ENCODE measurements at places on chromosomes 16 and 17.

- DNase-seq: no peak
Measured at GRCh38 chr17:30170415-30170987, 53.9 kb downstream of the NSRP1 start.

DNA sequence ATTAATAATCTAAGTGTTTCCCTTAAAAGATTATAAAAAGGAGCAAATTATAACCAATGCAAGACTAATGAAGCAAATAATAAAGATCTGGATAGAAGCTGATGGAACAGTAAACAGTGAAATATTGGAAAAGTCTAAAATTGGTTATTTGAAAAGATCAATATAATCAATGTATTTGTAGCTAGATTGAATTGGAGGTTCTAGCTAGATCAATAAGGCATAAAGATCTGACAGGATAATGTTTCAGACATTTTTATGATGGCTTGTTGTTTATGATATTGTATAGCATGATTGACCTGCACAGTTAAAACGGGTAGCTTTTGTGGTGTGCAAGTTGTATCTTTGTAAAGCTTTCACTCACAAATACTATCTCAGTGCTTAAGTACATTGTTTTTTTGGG lies 245.3 kb downstream of the BCAS3 start:
- no peak for DNase-seq

- DNase-seq: no peak
Measured at GRCh38 chr16:12231666-12232065, 255.1 kb downstream of the SNX29 start.

DNA sequence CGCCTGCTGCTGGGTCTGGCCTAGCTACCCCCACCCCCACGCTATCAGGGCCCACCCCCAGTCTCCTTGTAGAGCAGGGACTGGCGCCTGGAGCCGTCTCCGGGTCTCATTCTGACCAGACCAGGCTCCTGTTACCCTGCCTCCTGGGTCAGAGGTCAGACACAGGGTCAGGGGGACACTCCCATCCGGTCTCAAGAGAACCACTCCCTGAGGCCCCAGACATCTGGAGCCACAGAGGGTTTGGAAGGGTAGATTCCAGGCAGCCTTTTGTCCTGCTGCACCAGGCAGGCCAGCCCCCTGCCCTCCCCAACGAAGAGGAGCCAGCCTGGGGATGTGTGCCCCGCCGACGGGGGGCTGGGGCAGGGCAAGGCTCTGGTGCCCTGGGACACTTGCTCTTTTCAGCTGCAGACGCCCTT lies 944 bp upstream of the WFIKKN1 start:
- DNase-seq: no peak

GRCh38 chr16:12146966-12147365 lies 170.4 kb downstream of the SNX29 start:
- no peak for DNase-seq

- no peak for DNase-seq
Measured at GRCh38 chr17:53137869-53138268, 684.9 kb upstream of the KIF2B start.

DNA sequence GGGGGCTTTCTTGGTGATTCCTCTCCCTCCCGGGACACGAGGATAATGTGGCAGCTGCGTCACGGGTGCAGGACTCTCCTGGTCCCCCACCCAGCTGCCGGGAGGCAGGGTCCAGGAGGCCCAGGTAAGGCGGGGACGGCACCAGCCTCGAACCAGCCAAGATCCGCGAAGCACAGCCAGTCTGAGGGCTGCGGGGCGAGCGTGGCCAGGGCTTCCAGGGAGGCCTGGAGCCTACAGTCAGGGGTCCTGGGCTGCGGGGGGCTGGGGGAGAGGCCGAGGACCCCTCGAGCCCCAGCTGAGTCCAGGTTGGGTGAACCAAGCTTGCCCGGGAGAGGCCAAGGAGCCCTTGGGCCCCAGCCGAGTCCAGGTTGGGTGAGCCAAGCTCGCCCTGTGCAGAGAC lies 10.0 kb downstream of the TPSD1 start:
- DNase-seq: no peak

DNA sequence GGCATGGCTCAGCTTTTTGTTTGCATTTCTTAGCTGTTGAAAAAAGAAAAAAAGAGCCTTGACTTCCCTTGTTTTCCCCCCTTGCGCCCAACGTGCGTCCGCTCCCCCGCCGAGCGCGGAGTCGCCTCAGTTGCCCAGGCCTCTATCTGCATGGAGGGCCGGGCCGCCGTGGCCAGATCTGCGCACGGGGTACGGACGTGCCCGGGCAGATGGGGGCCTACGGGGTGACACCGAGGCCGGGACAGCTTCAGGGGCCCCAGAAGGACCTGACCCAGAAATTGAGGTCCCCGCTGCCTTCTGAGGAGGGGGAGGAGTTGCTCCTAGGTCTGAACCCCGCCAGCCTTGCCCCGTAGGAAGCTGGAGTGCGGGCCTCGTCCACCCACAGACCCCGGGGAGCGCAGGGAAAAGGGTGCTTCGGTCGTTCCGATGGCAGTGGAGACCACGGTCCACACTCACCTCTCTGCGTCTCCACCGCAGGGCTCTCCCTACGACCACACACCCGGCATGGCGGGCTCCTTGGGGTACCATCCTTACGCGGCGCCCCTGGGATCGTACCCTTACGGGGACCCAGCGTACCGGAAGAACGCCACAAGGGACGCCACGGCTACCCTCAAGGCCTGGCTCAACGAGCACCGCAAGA lies 1.5 kb downstream of the IRX5 start:
- DNase-seq: no peak

DNA sequence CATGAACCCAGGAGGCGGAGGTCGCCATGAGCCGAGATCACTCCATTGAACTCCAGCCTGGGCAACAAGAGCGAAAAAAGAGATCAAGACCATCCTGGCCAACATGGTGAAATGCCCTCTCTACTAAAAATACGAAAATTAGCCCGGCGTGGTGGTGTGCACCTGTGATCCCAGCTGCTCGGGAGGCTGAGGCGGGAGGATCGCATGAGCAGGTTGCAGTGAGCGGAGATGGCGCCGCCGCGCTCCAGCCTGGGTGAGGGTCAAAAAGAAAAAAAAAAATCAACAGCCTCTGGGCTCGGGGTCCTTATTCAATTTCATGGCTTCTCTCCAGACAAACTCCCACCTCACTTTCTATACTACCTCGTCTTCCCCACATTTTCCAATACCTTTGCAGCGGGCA lies 3.2 kb upstream of the GP1BA start:
- no peak for DNase-seq

GRCh38 chr17:74554909-74555308 lies 9.0 kb upstream of the CD300C start:
- DNase-seq: no peak

- DNase-seq: no peak
Measured at GRCh38 chr17:61179380-61179806, 220.2 kb upstream of the TBX2 start.

DNA sequence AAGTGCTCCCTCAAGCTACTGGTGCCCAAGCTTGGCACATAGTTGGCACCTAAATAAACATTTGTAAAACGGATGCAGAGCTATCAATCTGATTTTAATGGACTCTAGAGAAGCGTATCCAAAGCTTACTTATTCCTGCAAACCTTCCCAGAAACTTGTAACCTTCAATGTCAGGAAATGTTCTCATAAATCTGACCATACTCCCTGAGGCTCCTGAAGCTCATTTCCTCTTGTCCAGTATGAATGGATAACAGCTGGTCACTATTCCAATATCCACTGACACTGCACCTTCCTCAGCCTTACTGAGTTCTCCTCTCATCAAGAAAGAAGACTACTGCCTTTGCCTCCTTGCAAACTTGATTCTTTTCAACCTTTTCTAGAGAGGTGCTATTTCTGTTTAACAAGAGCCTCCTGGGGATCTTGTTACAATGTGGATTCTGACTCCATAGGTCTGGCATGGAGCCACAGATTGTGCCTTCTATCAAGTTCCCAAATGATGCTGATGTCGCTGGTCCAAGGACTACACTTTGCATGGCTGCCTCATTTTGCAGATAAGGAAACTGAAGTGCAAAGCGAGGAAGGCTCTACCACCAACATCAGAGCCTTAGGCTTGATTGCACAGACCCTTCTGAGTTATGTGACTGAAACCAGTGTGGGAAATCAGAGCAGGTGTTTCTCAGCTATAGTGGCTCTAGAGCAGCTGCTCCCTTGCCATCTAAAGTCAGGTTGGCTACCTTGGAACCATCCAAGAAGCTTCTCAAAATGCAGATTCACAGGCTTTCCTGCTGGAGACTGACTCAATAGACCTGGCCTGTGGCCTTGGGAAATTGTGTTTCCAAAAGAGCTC lies 377.8 kb downstream of the SOX9 start:
- no peak for DNase-seq

GRCh38 chr17:72947475-72947874 lies 145.0 kb downstream of the SLC39A11 start:
- no peak for DNase-seq

DNA sequence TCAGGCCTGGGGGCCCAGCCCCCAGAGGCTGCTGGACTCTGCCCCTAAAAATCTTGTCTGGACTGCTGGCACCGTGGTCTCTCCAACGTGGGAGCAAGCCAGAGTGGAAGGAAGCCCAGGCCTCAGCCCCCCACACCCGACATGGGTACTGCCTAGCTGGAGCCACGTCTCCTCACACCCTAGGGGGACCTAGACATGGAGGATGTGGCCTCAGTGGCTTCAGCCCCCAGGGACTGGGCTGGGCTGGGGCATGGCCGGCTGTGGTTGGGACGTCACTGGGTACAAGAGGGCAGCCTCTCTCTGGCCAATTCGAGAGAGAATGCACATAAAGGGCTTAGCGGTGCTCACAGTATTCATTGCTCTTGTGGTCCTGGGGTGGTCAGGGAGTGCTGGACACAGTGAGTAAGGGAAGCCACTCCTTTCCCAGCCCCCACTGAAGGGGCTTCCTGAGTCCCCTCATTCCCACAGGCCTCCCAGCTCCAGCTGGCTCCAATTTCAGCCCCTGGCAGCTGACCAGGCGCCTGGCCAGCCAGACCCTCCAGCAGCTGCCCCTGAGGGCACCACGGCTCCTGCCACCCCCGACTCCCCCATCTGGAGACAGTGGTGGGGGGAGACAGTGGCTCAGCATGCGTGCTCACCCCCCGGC lies 1.1 kb downstream of the CDH15 start:
- DNase-seq: no peak

- no peak for DNase-seq
Measured at GRCh38 chr16:17154981-17155380, 315.8 kb downstream of the XYLT1 start.

Data from activated T-cell treated with anti-CD3 and anti-CD28 coated beads for 1 hour (primary cell).